ENCODE measurements at places on chromosomes 2 and 18.

GRCh38 chr18:78701771-78702396, 277.7 kb upstream of the SALL3 start:
- no peak for DNase-seq

GRCh38 chr2:98347298-98348065, 1.2 kb downstream of the CNGA3 start:
- DNase-seq: no peak

- DNase-seq: peak; percentile 74
Measured at GRCh38 chr2:120661551-120661950, 74.1 kb upstream of the GLI2 start.

GRCh38 chr2:241035142-241035817, 36.9 kb downstream of the SNED1 start:
- no peak for DNase-seq

- DNase-seq: no peak
Measured at GRCh38 chr2:105371810-105372209, 27.0 kb downstream of the FHL2 start.

DNA sequence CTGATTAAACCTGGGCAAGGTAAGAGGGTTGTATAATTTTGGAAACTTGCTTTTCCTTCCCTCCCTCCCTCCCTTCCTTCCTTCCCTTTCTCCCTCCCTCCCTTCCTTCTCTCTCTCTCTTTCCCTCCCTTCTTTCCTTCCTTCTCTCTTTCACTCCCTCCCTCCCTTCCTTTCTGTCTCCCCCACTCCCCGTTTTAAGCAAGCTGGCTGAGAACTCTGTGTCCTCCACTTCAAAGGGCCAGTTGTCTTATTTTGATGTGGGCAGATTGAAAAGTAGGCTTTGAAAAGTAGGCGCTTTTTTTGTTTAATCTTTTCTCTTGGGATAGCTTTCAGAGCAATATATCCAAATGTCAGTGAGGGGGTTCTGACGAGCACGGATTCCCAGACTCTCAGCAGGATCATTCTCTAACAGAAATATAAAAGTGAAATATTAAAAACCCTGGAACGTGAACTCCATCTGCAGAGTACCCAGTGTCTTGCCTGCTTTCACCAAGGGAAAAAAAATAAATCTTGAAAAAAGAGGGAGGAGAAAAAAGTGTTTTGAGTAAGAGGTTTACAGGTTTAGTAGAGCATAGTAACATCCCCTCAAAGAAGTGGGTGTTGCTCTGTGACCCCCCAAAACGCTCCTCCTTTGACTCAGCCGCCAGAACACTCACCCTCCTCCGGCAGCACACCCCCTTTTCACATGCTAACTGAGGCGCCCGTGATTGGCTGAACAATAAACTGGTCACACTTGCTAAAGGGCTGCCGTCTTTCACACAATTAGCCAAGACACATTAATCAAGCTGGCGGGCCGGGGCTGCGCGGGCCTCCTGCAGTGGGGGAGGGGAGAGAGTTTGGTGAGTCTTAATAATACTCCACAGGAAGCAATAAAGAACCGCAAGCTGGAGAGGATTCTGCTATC, 52.2 kb downstream of the CDK15 start:
- DNase-seq: peak; percentile 66

GRCh38 chr18:58761970-58762780, 90.9 kb downstream of the MALT1 start:
- no peak for DNase-seq

GRCh38 chr2:46988733-46989481, 73.3 kb upstream of the MCFD2 start:
- peak; percentile 33 for DNase-seq

- no peak for DNase-seq
Measured at GRCh38 chr18:63819786-63820185, 44.6 kb downstream of the SERPINB7 start.
